ENCODE measurements at places on chromosomes 16 and 17.

GRCh38 chr17:10198509-10199249 is at the start of gene GAS7:
TSS of gene GAS7 (minus strand) at chr17:10198606.
- DNase-seq: peak; percentile 7

DNA sequence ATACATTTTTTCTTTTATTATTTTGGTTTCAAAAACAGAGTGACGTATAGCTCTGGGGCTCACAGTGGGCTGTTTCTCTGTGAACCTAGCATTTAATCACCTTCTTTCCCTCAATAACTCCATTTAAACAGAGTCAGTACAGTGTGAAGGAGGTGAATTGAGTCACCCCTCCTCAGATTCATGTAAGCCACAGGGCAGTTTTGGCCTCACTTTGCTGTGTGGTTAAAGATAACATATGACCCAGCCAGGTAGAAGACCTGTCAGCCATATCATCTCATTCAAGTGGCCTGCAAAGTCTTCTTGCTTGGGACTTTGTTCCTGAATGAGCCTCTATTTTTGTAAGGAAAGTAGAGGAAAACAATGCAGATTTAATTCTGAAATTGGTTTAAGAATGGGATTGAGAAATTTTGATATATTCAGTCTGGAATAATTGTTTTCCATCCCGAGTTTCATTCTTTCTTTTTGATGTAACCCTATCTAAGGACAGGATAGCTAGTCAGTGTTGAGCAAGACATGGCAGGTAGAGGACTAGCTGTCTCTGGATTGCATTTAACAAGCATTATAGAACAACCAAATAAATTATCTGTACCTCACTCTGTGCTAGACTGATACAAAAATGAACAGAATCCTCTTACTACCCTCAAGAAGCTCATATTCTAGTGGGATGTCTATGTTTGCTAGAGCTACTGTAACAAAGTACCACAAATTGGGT is 13.1 kb downstream of the MAP2K6 start:
- DNase-seq: no peak

- DNase-seq: peak; percentile 68
Observed at GRCh38 chr17:47663912-47664623, 14.3 kb downstream of the KPNB1 start.

- no peak for DNase-seq
Observed at GRCh38 chr16:1014221-1014620, 32.7 kb downstream of the SOX8 start.

DNA sequence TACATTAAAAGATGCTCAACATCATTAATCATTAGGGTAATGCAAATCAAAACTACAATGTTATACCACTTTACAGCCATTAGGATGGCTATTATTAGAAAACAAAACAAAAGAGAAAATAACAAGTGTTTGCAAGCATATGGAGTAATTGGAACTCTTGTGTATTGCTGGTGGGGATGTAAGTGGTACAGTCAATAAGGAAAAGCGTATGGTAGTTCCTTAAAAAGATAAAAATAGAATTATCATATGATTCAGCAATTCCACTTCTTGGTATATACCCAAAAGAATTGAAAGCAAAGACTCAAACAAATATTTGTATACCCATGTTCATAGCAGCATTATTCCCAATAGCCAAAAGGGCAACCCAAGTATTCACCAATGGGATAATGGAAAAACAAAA is 1.4 kb upstream of the CAPNS2 start:
- DNase-seq: no peak

DNA sequence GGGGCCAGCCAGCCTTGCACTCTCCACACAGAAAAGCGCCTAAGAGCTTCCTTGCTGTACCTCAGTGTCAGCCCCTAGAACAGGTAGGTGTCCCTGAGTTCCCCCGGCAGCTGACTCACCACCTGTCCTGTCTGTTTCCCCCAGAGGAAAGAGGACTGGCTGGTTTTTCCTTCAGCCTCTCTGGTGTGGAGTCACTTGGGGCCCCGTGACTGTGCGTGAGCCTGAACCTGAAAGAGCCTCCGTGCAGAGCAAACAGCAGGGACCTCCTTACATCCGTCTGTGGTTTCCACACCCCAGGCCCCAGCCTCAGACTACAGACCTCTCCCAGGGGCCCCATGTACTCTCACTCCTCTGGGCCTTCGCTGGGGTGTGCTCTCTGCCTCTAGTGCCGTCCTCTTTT is 87.8 kb downstream of the GNAO1 start:
- DNase-seq: peak; percentile 59

- DNase-seq: peak; percentile 56
Observed at GRCh38 chr17:19237389-19238166, 412 bp downstream of the EPN2 start.

DNA sequence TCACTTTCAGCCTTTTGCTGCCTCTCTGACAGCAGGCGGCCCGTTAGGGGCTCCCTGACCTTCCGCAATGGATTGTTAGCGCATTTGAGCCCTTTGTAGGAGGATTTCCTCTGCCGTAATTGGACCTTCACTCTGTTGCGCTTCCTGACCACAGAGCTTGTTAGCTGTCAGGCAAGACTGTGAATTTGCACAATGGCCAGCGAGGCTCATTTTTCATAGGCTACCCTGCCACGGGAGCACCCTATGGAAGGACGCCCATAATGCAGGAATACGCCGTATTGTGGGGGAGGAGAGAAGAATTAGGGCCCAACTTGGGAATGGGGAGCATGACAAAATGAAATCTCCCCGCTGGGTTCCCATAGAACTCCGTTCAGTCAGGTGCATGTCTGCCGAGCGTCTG is 205.2 kb upstream of the NLRP1 start:
- DNase-seq: no peak

DNA sequence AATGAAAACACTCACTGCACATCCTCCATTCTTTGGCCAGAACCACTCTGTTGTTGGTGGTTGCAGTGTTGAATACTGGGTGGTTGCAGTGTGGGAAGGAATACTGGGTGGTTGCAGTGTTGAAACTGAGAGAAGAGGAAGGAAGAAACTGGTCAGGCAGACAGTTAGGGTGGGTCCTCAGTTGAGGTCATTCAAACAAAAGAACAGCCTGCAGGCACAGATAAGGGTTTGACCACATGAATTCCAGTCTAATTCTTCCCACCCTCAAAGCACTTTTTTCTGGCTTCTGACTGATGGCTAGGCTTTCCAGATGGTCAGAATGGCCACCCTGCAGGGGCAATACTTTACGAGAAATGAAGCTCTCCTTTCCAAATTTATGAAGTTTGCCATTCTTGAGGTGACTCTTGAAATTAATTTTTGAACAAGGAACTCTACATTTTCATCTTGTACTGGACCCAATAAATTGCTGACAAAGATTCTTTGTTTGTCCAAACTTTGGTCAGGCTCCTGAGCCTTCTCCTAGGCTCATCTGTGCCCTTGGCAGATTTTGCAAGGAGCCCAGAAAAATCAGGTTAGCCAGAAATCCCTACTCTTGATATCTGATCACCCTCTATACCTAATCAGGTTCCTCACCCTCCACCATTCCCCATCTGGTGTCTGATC is 596.6 kb upstream of the CDH5 start:
- DNase-seq: no peak

GRCh38 chr16:79599256-79599836 is 1.2 kb downstream of the MAF start:
- DNase-seq: no peak

- no peak for DNase-seq
Observed at GRCh38 chr16:3590736-3591435, 13.7 kb upstream of the NLRC3 start.

GRCh38 chr17:42608305-42609181 is 631 bp downstream of the RETREG3 start:
- no peak for DNase-seq
